ENCODE measurements at places on chromosomes 7 and 10.

- DNase-seq = peak; percentile 53
Measured at GRCh38 chr7:115679976-115680375, 350.6 kb downstream of the TFEC start.

GRCh38 chr10:26860102-26860442 lies 686 bp downstream of the ABI1 start:
- DNase-seq = peak; percentile 81

GRCh38 chr7:24477398-24478136 lies 95.7 kb upstream of the PALS2 start:
- peak; percentile 84 for DNase-seq

DNA sequence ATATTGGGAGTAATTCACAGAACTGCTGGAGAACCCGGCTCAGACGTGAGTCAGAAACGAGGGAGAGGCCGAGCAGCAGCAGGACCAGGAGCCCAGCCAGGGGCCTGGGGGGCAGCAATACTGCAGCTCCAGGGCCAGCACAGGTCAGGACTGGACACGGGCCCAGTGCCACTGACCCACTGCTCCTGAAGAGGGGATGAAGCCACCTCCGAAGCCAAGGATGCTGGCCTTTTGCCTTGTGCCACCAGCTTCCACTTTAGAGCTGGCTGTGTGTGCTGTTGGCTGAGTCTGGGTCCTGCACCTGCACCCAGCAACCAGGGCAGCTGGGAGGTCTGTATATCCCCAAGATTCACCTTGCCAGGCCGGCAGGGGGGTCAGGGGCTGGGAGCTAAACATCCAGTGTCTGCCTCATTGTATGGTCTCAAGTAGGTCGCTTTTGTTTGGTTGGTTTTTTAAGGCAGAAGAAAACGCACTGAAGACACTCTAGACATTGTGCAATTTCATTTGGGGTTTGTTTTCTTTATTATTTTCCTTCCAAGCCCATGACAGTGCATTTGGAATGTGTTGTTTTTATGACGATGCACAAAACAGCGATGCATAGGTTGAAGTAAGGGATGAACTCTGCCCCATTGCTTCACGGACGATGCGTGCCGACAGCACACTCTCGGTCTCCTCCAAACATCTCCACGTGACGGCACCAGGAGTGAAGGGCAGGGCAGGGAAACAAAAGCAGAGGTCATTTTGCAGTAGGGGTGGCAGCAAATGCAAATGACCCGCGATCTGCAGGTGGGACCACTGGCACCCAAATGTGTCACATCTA lies 27.7 kb upstream of the INSIG1 start:
- DNase-seq = no peak

- DNase-seq = no peak
Measured at GRCh38 chr10:129814681-129815646, 149.1 kb downstream of the EBF3 start.

DNA sequence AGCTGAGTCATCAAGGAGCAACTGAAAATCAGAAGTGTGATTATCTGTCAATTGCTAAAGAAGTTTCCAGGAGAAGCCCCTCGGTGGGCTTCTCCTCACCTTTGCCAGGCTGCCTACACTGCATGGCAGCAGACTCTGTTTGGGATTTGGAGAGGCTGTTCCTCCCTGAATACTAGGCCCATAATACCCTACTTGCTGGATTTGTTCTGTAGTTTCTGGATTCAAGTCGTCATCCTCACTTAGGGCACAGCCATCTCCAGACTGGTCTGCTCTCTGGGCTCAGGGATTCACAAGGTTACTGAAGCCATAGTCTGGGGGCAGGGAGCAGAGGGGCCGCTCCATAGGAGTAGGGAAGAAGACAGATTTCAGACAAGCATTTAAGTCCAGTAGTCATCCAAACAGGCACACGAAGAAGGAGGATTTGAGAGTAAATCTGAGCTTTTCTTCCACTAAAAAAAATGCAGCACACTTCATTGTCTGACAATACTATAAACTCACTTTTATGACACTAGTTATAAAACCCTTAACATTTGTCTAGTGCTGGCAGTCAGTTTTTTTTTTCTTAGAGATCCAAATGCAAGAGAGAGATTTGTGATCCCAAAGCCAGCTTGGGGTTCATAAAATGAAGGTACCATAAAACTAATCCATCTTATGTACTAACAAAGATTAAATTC lies 723.3 kb downstream of the GRID1 start:
- DNase-seq = no peak

GRCh38 chr7:152858761-152859160 lies 99.2 kb downstream of the ACTR3B start:
- DNase-seq = no peak

DNA sequence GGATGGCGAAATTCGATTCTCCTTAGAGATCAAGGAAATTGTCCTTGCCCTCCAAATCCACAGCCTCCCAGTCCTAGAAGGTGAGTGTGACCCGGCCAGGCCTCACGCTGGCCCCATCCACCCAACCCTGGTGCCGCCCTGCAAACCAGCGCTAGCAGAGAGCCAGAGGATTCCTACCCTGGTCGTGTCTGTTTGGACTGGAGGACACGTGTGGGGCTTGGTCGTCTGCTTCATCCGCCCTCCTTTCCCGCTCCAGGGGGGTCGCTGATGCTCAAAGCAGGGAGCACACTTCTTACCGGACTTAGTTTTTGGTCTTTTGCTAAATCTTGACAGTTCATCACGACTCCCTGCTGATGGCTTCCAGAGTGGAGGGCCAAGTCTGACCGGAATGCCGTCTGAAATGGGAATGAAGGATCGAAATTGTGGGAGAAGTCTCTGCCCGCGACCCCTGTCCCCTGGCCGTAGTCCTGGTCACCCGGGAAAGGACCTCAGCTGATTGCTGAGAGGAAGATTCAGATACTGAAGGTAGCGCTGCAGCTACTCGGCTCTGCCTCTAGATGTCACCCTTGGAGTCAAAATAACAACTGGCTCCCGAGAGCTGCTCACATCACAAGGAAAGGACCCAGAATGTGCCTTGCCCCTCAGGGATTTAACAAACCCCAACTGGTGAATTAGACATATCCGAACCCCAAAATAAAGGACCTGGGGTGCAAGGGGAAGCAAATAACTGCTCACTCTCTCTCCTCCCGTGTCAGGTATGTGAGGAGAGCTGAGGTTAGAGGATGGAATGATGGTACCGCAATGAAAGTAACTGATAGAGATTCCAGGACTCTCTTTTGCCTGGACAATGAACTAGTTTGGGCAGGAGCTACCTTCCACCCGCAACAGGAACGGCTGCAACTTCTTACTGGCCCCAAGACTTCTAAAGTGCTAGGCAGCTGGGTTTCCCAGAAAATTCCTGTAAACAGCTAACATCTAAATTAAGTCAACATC lies 23.5 kb upstream of the ORC5 start:
- DNase-seq = peak; percentile 51

GRCh38 chr7:141652691-141653090 lies 49.3 kb downstream of the DENND11 start:
- DNase-seq = no peak

DNA sequence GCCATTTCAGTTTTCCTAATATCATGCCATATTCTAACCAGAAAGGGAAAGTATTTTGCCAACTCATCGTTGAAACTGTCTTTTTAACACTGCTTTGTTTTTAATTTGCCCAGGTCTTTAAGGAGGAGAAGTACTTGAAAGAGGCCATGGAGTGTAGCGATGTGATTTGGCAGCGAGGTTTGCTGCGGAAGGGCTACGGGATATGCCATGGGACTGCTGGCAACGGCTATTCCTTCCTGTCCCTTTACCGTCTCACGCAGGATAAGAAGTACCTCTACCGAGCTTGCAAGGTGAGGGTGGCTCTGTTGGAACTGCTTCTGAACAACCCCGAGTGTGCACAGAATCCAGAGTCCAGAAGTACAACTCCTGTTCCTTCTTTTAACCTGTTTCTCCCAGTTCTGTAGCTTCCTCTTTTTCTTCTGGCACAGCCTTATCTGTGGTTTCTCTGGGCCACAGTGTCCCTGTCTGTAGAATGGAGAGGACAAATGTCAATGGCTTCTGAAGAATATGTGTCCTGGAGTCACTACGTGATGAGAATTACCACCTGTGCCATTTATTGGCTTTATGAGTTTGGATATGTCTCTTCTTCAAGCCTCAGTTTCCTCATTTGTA lies 60.1 kb downstream of the LANCL2 start:
- no peak for DNase-seq

- DNase-seq = peak; percentile 54
Measured at GRCh38 chr10:72694476-72695369, 2.8 kb downstream of the MCU start.

DNA sequence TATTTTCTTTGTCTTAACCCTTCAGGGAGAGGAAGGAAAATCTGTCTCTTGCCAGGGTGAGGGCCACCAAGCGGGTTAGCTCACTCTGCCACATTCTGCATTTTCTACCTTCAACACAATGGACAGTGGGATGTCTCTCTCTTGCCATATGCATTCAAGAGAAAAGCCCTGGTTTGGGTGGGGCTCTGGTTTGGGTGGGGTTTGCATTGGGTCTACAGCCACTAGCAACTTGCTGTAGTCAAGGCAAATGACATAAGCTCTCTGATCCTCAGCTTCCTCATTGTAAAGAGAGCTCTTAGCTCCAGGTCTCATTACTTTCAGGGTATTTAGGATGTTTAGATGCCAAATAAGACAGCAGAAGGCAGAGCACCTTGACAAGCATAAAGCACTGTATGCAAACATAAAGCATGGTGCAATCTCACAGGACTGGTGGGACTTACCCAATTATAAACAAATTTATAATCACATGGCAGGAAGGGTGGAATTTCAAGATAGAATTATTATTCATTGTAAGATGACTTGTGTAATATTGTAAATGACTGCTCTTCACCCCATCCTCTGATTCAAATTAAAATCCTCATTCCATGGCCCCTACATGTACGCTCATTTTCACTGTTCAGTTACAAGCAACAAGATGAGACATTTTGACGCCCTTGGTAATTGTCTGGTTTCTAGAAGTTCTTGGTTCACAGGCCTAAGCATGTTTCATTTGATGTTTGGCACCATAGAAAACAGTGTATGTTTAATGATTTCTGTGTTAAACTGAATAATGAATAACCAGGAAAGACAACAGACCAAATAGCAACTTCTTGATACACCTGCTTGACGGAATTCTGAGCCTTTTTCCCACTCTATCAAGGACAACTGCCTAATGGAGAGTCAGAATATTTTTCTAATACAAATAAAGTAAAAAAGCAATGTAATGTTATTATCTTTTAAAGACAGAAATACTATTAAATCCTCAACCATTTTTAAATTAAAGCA lies 258.9 kb downstream of the KCNMA1 start:
- DNase-seq = no peak

DNA sequence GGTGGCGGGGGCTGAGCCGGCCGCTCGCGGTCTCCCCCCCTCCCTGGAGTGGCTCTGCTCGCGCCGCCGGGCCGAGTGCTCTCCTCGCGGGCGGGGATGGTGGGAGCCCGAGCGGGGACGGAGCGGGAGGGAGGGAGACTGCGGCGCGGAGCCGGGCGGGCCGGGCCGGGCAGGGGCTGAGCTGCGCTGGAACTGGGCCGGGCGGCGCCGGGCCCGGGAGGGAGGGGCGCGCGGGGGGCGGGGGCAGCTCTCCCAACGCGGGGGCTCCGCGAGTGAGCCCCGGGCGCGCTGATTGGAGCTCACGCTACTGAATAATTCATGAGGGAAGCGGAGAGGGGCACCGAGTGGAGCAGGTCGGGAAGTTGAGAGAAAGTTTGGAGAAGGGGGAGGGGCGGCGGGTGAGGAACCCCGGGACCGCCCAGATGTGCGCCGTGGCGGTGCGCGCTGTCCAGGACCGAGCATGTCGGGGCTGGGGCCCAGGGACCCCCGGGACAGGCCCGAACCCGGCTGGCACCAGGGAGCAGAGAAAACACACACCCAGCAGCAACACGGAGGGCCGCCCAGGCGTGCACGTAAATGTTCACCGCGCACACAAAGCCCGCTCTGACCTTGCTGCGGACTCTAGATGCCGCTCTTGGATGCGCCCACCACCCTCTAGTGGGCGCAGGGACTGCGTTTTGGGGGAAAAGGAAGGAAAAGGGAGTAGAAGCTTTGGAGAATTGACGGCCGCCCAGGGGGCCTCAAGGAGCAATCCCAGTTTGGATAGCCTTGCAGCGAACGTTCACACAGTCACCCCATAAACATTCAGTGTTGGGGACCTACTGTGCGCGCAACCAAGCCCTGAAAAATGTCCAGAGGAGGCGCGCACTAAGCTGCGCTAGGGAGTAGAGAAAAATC lies at the start of gene EPHB4:
TSS of gene EPHB4 (minus strand) at position 194 of the 897 bp plus-strand sequence. CDS start 493 bp downstream, outside the sequence.
- DNase-seq = peak; percentile 93
